ENCODE measurements at places on chromosomes 3 and 15.

DNA sequence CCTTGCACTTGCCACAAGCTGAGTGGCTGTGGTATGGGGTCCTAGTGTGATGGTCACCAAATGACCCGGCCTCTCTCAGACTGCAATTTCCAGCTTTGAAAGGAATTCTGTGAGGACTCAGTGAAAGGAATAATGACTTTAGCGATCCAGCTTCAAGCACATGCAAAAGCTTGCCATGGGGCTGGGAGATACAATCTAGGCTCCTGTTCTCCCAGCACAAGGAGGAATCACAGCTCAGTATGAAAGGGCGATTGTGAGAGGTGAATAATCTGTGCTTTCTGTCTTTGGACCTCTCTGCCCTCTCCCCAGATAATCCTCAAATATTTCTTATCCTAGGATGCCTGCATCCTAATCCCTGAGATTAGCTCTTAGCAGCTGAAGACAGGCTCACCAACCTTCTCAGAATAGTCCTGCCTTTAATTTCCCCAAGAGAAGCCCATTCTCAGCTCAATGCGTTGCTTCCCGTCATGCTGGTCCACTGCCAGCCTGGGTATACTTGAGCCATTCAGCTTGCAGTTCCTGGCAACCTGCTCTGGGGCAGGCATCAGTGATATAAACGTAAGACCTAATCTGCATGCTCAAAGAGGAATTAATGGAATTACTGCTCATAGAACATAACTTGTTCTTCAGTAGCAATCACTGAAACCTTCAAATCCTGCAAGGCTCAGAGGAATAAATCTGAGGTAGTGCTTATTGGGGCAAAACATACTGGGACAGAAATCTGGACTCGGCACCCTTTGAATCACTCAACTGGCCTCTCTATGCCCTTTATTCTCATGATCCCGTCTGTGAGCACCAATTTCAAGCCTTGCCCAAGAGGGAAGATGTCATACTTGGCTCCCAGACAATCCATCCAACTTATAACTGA is 15.1 kb downstream of the TLNRD1 start:
- no peak for DNase-seq

DNA sequence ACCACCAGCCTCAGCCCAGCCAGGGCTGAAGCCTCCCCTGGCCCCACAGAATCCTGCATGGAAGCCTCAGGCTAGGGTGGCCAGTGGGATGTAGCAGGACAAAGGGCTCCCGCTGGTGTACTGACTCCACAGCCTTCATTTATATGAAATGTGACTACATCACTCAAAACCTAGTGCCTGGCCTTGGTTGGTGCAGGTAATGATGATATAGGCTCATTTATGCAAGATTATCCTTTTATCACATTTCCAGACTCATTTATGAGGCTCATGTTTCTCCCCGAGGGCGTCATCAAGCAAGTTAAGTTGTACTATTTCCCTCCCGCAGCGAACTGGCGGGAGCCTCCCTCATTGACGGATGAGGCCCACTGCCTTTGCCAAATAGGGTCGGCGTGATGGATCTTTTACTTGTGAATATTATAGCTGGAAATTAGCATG is 179.1 kb upstream of the SMAD3 start:
- DNase-seq = no peak

DNA sequence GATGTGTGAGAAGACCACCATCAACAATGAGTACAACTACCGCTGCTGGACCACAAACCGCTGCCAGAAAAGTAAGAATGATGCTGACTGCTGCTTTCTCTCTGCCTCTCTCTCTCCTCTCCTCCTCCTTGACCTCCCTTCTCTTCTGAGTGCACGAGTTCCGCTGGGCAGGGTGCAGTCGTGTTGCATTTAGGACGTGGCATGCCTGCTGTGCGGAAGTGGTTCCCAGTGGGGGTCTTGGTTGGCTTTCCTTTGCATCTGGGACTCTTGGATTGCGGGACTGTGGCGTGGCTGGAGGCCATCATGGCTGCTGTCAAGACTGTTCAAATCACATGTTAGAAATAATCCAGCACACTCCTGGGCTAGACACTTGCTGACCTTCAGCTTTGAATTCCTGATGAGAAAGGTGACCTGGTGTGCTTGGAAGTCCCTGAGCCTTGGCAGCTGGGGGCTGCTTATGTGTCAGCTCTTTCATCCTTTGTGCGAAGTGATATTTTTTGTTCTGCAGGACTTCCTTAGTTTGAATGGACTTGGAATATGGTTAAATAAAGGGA is 59.8 kb downstream of the IGF1R start:
- no peak for DNase-seq

DNA sequence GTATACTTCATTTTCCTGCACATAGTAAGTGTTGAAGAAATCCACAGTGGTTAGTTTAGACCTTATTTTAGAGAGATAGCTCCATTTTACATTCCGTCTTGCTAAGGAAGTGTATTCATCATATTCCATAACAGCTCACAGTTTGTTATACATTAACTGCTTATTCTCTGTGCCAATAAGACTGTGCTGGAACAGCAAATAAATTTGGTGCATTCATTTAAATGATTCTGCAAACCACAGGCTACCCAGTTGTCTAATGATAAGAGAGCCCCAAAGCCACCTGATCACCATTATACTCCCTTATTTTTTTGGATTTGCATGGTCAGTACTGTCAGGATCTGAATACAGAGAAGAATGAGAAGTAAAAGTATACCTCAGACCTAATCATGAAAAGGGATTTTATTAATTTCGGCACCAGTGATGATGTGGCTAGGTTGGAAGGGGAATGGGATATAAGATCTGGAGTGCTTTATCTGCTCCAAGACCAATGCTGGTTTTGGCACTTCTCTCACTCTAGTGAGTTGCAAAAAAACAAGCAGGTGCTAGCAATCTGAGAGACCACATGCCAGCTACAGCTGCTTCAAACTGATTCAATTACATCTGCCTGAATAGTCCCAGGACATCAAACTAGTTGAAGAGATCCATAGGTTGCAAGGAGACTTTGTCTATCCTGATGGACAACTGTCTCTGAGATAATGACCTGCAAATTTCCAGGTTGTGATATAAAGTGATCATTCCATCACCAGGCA is 254.8 kb downstream of the ZBTB20 start:
- peak; percentile 71 for DNase-seq

DNA sequence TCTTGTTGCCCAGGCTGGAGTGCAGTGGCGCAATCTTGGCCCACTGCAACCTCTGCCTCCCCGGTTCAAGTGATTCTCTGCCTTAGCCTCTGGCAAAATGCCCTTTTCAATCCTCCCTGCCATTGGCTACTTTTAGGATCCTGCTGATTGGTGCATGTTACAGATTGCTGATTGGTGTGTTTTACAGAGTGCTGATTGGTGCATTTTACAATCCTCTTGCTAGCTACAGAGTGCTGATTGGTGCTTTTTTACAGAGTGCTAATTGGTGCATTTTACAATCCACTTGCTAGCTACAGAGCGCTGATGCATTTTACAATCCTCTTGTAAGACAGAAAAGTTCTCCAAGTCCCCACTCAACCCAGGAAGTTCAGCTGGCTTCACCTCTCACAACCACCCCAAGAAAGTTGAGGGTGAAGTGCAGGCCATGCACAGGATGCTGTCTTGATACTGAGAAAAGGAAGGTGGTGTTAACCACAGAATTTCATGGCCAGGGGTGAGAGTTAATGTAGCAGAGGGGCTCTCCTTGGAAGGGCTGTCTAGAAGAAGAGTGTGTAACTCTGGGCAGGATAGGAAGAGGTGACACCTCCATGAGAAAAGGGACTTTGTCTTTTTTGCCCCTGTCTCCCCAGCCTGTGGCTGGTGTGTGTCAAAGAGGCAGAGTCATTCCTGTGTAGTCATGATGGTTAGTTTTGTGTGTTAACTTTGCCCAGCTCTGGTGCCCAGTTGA is 145.9 kb downstream of the APBA2 start:
- DNase-seq = no peak

- peak; percentile 77 for DNase-seq
Measured at GRCh38 chr15:33994005-33994615, 25.8 kb downstream of the CHRM5 start.

- peak; percentile 2 for DNase-seq
Measured at GRCh38 chr3:172303181-172303580, 145.1 kb downstream of the GHSR start.

DNA sequence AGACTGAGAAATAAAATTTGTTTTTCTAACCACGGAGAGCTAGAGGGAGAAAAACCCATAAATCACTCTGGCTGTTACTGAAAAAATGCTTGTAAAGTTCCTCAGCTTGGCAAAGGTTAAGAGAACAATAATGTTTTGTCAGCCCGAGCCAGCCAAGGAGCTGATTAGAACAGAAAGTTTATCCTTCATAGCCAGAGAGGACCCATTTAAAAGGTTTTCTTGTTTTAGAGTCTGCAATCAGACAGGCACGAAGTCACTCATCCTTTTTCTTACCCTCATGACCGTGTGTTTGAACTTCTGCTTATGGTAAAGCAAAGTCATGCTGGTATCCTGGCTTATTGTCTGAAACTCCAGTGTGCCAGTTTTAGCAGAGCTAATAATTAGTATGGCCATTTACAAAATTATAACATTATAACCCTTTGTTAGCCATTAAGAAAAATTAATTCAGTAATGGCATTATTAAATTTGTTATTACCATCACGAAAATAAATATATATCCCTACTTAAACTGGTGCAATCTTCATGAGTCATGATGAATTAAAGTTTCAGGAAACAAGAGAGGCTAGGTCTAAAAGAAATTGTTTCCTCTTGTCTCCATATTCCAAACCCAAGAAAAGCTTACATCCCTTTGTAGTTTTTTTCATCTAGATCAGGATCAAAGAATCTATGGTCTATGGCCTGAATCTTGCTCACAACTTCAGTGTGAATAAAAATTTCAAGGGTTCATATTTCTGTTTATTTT is 13.5 kb upstream of the STXBP5L start:
- peak; percentile 63 for DNase-seq

DNA sequence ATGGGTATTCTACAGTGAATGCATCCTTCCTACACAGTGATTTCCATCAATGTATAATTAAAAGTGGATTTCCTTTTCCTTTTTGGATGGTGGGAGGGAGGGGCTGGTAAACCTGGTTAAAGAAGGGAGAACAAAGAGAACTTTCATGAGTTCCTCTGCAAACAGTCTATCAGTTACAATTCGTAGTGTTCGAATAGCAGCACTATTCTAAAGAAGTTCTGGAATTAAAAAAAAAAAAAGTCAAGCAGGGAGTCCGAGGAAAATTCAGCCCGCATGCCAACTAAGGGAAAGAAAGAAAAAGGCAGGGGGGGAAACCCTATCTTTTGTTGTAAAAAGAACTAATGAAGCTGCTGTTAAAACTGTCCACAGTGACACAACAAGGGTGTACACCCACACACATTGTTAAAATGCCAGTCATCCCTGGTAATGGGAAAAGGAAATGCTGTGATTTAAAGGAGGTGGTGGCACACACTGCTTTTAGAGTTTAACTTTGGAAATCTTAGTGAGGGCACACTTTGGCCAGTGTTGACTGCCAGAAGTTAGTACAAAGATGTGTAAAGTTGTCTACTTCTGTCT is 521.2 kb downstream of the ZIC1 start:
- DNase-seq = no peak

- no peak for DNase-seq
Measured at GRCh38 chr15:35958021-35958420, 412.1 kb upstream of the DPH6 start.

DNA sequence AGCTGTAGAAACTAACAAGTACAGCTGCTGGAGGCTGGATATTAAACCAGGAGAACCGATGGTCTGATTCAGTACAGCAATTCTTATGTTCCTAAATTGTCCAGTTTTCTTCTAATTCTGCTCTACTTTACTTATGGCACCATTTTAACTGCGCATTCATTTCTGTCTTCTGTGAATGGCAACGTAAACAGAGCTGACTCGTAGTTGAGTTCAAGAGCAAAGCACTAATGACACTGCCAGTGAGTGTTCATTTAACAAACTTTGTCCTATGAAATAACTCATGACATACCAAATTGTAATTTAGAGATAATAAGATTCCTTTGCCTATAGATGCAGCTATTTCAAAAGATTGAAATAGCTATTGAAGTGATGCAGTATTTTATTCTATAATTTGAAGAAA is 48.7 kb downstream of the BCHE start:
- no peak for DNase-seq

- DNase-seq = peak; percentile 33
Measured at GRCh38 chr15:56467616-56468015, 2.7 kb upstream of the MNS1 start.

DNA sequence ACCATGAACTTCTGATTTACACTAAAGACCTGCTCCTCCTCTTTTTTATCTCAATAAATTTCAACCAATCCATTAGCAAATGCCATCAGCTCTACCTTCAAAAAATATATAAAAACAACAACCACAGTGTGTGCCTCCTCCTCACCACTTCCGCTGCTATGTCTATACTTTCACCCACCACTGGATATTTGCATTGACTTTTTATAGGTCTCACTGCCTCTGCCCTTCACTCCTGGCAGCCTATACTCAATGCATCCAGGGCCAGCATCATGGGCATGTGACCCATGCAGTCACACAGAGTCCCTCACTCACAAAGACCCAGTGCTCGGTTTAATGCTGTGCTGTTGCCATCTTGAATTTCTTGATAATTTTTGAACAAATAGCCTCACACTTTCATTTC is 53.5 kb upstream of the CCDC54 start:
- no peak for DNase-seq

DNA sequence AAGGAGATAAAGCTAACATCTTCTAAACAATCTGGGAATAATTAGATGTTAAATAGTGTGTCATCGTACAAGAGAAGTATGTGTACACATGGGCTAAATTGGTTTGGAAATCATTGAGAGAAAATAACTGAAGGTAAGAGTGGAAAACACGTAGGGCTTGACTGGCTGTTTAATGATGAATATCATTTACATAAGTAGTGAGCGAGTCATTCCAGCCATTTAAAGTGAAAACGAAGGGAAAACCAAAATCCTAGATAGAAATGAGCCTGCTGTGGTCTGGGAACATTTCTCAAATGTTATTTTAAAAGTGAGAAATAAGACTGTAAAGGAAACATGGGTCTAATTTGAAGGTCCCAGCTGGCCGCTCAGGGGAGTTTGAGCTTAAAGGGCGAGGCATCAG is 41.9 kb upstream of the KCNMB2 start:
- no peak for DNase-seq

GRCh38 chr3:47098910-47099309 is 65.0 kb downstream of the SETD2 start:
- DNase-seq = no peak

- DNase-seq = no peak
Measured at GRCh38 chr15:36948982-36949381, 151.4 kb downstream of the MEIS2 start.

All from OCI-M1 (cell line).